ENCODE measurements at places on chromosomes 7 and 10.

DNA sequence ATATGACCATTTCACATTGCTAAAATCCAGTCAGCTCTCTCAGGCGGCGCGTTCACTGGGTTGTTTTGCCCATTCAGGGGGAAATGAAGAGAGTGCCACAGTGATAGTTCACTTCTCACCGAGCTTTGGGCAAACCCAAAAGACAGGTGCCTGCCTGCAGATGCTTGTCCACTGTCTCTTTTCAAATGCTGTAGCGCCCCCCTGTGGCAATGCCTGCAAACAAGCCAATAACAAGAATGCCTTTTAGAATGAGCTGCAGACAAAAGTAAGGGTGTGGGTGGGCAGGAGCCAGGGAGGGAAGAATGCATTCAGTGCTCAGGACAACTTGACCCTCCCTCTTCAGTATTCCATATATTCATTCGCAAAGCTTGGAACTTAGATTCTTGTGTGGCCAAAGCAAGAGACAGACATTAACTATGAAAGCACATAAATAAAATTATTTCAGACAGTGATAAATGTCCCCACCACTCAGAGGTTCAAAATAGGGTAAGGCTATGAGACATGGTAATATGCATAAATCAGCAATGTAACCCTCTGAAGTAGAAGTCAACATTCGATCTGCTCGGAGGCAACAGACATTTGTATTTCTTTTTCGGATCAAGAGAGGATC, 86.9 kb downstream of the JAZF1 start:
- peak; percentile 54 for DNase-seq

DNA sequence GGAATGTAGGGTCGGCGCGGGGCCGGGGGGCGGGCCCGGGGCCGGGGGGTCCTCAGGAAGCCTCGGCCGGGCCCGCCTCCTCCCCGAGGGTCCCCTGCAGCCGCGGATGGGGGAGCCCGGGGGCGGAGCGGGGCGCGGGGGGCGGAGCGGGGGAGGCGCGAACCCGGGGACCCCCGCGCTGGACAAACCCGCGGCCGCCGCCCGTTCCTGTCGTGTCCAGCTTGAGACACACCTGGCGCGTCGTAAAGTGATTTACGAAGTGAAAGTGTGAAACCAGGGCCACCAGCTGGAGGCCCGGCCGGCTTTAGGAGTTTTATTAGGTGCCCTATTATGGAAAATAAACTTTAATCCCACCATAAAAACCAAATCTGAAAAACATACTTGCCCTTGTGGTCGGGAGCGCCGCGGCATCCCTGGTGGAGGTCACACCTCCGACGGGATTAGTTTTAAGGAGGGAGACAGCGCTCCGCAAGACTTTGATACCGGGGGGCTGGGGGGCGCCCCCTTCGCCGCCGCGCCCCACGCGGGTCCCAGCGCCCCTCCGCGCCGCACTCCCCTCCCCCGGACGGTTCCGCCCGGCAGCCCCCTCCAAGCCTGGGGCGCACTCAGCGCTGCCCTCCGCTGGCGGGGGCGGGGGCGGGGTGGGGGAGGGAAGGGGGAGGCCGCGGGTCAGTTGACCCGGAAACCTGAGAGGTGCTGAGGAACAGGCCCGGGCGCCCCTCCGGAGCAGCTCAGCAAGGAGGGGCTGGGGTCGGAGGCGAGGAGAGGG, 10.3 kb downstream of the MNX1 start:
- no peak for DNase-seq

DNA sequence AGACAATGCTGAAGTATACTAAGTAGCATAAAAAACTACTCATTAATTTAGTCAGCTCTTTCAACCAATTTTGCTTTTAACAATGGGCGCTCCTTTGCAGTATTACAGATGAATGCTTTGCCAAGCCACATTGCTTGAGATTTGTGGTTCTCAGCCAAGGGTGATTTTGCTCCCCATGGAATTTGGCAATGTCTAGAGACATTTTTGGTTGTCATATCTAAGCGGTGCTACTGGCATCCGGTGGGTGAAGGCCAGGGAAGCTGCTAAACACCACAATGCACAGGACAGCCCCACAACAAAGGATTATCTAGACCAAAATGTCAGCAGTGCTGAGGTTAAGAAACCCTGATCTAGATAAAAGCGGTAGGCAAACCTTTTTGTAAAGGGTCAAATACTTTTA, 112.0 kb downstream of the UBE2H start:
- no peak for DNase-seq

GRCh38 chr7:143485094-143485493, 7.4 kb downstream of the TAS2R41 start:
- DNase-seq = no peak

- no peak for DNase-seq
Observed at GRCh38 chr10:43955978-43956377, 307.3 kb upstream of the ZNF32 start.
